ENCODE measurements at places on chromosomes 3 and 15.

DNA sequence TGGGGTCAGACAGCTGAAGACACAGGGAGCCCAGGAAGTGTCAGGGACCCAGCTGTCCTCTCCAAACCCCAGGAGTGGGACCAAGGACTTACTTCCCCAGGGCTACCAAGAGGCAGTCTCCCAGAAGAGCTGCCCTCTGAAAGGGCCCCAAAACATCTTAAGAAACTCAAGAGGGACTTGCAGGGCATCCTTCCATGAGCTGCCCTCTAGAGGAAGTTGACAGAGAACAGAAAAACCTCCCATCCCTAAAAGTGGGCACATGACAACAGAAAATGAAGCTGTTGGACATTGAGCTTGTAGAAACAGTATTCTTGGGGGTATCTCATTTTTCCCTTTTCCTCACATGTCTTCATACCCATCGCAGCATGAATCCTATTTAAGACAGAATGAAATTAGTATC is 58.9 kb downstream of the MECOM start:
- DNase-seq = no peak

GRCh38 chr3:142209655-142210054 is 15.7 kb downstream of the GK5 start:
- no peak for DNase-seq

- no peak for DNase-seq
Observed at GRCh38 chr3:61449327-61450040, 111.9 kb upstream of the PTPRG start.

- no peak for DNase-seq
Observed at GRCh38 chr15:70596354-70597055, 166.9 kb downstream of the UACA start.

GRCh38 chr3:53630547-53630946 is 136.1 kb downstream of the CACNA1D start:
- DNase-seq = no peak

All from head of caudate nucleus (tissue), 42 donors.